ENCODE measurements at places on chromosomes 7 and 10.

DNA sequence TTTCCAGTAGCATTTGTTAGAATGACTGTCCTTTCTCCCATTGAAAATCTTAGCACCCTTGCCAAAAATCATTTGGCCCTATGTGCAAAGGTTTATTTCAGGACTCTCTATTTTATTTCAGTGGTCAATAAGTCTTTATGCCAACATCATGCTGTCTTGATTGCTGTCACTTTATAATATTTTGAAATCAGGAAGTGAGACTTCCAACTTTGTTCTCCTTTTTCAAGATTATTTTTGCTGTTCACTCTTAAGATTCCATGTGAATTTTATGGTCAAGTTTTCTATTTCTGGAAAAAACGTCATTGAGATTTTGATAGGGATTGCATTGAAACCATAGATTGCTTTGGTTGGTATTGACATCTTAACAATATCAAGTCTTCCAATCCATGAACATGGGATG is 65.1 kb downstream of the PAXIP1 start:
- DNase-seq = no peak

DNA sequence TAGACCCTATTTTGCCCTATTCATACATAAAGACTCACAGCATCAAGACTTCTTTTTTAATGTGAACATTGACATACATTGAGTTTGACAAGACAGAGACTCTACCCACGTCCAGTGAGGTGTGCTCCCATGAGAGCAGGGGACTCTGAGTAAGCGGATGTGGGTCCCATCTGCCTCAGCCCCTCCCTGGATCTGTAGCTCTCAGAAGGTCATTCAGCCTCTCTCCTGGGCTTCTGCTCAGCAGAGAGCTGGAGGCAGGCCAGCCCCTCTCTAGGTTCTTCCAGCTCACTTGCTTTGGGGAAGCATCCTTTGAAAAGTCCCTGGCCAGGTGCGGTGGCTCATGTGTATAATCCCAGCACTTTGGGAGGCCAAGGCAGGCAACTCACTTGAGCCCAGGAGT is 146.9 kb upstream of the ZMIZ1 start:
- no peak for DNase-seq

GRCh38 chr10:96341219-96342182 is 17.3 kb downstream of the OPALIN start:
- DNase-seq = no peak

DNA sequence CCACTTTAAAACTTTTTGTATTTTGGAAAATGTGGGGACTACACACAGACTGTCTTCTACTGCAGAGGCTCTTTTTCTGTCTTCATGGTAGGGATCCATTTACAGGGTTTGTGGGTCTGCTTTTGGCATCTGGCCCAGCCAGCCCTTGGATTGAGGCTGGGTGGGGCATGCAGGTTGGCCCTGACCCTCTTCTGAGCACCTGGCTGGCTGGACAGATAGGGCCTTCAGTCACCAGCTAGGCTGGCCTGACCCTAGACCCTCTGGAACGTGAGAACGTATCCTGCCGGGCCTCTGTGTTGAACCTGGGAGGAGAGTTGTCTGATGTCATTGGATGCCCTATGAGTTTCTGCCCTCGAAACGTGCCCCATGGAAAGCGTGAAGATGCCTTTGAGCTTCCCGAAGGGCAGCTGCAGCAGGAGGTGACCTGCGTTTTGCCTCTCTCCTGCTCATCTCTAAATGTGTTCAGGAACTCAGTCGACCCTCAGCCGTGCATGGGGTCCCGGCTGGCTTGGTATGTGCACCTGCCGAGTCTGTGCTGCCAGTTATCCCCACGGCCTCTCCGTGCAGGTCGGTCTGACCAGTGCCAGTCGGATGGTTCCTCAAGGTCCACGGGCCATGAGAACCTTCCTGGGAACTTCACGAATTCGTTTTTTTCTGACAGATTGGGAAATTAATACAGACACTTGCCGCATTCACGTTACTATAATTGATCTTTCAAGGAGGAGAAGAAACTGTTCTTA is 74.9 kb downstream of the MGMT start:
- no peak for DNase-seq

DNA sequence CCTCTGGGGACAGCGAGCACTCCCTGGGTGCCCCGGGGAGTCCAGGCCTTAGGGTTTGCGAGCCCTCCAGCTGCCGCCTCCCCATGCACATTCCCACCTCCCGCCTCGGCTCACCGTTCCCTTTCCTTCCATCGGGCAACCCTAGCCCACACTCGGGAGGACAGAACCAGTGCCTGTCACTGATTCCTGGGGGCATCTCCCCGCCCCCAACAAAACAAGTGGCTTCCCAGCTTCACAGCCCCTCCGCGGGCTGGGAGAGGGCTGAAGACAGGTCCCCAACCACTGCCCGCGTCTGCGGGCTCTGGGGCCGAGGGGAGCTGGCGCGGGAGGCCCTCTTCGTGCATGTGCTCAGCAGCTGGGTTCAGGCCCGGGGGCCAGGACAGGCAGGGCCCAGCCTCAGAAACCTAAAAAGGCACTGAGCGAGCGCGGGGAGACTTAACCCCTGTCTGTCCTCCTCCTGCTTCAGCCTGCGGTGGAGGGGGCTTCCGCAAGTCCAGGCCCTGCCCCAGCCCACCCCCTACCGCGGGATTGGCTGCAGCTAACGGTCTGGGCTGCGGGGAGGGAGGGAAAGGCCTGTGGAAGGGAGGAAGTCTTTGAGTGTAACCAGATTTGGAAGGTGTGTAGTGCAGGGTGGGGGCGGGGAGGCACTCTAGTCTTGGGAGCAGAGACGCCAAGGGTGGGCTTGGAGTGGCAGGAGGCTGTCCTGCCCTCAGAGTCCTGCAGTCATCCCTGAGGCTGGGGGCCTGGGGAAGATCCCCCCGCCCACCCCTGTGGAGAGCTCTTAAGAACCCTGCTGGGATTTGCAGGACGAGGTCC is 1.2 kb downstream of the FLNC start:
- no peak for DNase-seq

All from activated T-helper 1 cell treated with Interleukin-2 at 50 U/mL for 16 hours (primary cell).